ENCODE measurements at places on chromosomes 2 and 18.

GRCh38 chr2:73337828-73338227 is 44.5 kb upstream of the EGR4 start:
- DNase-seq, result no peak

GRCh38 chr2:216012133-216012829 is 1.1 kb downstream of the MREG start:
- no peak for DNase-seq

DNA sequence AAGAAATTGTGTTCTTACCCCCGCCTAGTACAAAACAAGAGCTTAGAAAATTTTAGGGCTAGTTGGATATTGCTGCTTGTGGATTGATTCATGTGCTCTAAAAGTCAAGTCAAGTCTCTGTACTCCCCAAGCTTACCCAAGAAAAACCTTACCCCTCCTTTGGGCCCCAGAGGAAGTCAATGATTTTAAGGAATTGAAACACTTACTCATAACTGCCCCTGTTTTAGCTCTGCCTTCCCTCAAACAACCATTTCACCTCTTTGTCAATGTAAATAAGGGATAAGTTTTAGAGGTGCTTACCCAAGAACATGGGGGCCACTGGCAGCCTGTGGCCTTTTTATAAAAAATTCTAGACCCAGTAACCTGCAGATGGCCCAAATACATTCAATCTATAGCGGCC is 136.6 kb upstream of the RMP24 start:
- no peak for DNase-seq

GRCh38 chr2:164141271-164141670 is 405.5 kb upstream of the FIGN start:
- DNase-seq, result no peak

- no peak for DNase-seq
These were observed 136.2 kb downstream of the RGPD3 start for GRCh38 chr2:106332054-106332453.

- DNase-seq, result no peak
These were observed 31.9 kb downstream of the PIKFYVE start for GRCh38 chr2:208297961-208298360.

- no peak for DNase-seq
These were observed 428 bp downstream of the TCF4 start for GRCh38 chr18:55587418-55588110.

DNA sequence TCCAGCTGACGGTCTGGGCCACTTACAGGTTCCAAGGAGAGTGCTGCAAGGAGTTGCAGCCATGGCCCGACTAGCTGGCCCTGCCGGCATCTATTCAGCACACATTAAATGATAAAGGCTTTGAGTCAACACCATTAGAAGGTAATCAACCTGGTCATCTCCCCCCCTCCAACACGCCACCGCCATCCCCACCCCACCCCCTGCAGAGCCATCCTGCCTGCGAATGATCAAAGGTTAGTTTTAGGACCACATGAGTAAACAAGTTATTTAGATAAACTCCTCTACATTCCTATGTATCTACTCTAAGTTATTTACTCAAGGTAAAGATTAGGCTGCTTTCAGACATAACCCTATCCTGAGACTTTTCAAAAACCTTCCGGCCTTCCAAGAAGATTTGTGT is 349.3 kb upstream of the SLC39A10 start:
- no peak for DNase-seq

DNA sequence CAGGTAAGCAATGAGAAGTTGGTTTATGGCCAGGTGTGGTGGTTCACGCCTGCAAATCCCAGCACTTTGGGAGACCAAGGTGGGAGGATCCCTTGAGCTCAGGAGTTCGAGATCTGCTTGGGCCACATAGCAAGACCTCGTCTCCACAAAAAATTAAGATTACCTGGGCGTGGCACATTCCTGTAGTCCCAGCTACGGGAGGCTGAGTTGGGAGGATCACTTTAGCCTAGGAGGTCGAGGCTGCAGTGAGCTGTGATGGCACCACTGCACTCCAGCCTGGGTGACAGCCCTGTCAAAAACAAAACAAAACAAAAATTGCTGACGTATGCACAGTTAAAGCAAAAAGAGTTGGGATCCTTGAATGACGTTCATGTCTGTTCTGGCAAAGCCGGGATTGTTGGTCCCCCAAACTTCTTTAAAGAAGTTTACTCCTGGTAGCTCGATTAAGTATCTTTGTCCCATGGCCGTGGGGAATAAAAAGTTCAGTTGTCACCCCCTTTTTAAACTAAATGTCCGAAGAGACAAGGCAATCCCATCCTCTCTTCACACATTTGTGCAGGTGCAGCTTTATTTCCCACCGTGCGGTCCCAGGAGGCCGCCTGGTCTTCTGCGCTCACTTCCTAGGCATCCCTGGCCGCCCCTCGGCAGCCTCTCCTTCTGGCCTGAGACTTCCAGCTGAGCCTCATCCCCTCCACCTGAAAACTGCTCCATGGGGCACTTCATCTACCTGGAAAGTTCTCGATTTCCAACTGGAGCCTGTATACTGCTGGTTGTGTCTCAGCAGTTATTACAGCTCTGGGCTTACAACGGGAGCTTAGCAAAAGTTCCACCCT is 762 bp upstream of the SPOPL start:
- no peak for DNase-seq

DNA sequence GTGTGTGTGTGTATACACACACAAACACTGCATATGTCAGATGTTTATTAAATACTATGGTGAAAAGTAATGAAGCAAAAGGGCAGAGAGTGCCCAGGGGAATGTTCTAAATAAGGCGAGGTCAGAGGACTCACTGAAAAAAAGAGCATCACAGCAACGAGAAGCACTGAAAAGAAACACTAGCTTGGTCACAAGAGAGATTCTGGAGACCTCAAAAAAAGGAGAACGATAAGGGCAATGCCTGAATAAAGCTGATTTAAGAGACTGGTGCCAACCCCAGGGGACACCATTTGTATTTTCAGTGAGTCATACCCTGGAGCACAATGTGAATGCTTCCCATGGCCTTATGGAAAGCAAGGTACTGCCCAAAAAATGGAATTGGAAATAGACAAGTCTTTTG is 14.5 kb downstream of the SLC40A1 start:
- no peak for DNase-seq
